ENCODE measurements at places on chromosomes 11 and 22. TPM values are rescaled to one million over a fixed set of nuclear protein-coding genes. Genes with fewer than 3 reads are reported as not detected.

OR52E8 gene
- not detected for total RNA-seq

GRCh38 chr11:70496591-70497535 is 98.5 kb downstream of the CTTN start:
- DNase-seq: no peak

- no peak for DNase-seq
Measured at GRCh38 chr11:118843565-118843964, 40.1 kb upstream of the CXCR5 start.

GRCh38 chr11:9574622-9575259 is 1.3 kb downstream of the WEE1 start:
- peak; percentile 39 for DNase-seq

- DNase-seq: no peak
Measured at GRCh38 chr11:91790346-91791170, 434.1 kb upstream of the FAT3 start.

APBB1 gene
- total RNA-seq: 20.6 TPM

GRCh38 chr11:68528630-68529029 is 68.1 kb downstream of the PPP6R3 start:
- no peak for DNase-seq

DNA sequence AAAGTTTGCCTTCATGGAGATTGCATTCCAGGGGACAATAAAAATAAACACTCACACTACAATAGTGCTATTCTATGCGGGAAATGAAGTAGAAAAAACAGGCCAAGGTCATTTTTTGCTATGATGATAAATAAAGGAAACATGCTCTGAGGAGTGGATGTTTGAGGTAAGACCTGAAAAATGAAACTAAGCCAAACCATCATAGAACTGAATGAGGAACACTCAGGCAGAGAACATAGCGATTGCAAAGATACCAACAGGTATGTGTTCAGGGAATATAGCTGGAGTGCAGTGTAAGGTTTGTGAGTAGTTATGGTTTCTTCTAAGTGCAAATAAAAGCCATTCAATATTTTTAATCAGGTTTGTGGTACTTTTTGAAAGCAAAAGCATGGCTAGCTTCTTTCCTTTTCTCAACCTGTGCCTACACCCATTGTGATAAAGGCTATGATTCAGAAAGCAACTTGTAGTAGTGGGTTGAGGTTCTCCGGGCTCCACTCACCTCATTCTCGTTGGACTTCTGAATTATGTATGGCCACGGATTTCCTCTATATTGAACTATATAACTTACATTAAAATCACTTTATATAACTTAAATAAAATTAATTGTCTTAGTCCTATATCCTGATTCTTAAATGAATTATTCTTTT is 278.2 kb upstream of the CHORDC1 start:
- DNase-seq: no peak

GRCh38 chr11:36703055-36703404 is 105.0 kb upstream of the RAG2 start:
- DNase-seq: no peak

DNA sequence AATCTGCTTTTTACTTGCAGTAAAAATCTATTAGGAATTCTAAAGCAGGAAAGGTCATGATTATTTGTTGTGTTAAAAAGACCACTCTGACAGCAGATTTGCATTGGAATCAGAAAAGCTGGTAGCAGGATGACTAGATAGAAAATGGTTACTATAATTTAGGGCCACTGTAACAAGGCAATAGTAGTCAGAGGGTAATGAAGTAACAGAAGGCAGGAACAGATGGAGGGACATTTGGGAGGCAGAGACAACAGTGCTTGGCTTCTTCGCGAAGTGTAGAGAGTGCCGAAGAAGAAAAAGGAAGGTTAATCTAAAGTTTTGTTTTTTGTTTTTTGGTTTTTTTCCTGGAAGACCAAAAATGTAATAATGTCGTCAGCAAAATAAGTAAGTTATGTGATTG is 129.8 kb upstream of the SLC5A12 start:
- DNase-seq: no peak

MYBPC3 gene
- total RNA-seq: 0.46 TPM

LRRC74B gene
- not detected for total RNA-seq
